ENCODE measurements at places on chromosomes 3 and 15.

- no peak for DNase-seq
These were observed 68.7 kb upstream of the SNRK start for GRCh38 chr3:43217633-43218032.

DNA sequence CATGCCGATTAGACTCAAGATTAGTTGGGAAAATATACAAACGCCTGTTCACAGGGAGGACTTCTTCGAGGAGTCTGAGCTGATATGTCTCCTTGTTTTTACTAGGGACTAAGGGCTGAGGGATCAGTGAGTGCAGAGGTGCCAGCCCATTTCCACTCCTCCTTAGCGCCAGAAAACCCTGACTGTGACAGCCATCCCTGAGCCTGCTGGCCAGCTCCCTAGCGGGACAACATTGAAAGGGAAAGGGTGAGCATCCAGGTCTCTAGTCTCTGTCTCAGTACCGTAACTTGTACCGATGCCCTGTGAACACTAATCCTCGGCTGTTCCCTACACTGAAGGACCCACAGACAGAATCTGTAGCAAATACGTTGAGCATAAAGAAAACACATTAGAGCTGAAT, 243.4 kb downstream of the WNT5A start:
- DNase-seq = no peak

GRCh38 chr3:171453180-171453886, 6.9 kb downstream of the TNIK start:
- DNase-seq = peak; percentile 57

GRCh38 chr3:108130701-108131474, 40.1 kb upstream of the CD47 start:
- DNase-seq = no peak

DNA sequence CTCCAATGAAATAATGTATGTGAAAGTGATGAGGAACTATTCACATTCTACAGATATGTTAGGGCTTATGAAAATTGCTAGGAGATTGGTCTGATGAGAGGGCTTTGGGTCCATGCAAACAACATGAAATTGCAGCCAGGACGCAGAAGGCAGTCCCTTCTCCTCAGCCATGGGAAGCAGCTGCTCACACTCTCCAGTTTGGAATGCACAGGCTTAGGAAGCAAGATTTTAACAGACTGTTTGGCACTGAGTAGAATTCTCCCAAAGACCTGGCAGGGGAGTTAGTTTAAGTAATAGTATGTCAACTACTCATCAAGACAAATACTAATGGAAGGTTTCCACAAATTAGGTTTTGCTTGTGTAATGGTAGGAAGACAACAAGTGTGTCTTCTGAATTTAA, 500.7 kb upstream of the ARRDC4 start:
- DNase-seq = no peak

DNA sequence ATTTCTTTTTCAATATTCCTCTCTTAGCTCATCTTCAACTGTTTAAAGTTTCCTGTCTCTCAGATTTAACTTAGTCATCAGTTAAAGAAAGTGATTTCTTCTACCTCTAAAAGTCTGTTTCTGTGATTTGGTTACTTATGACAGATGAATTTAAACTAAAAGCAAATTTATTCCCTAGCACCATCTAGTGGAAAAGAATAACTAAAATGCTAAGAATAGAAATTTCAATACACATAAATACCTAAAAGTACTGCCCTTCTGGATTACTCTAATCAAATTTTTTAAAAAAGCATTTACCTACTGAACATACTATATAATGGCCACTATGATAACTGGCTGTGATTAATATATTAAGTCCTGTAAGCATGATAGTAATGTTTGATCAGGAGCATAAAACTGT, 14.0 kb upstream of the ZCWPW2 start:
- no peak for DNase-seq

Measured in Karpas-422 (cell line).